Vagina (tissue), 2 donors: ENCODE measurements at places on chromosomes 5 and 9. TPM values are rescaled to one million over a fixed set of nuclear protein-coding genes. Genes with fewer than 3 reads are reported as not detected.

Gene SLC22A4
- total RNA-seq, result 1.7 TPM

Gene LOX
- total RNA-seq, result 38.8 TPM

Gene SLC25A2
- not detected for total RNA-seq

Gene DMRT1
- not detected for total RNA-seq

Gene CNTFR
- total RNA-seq, result 8.3 TPM

Gene SLC46A2
- total RNA-seq, result not detected

Gene NMUR2
- total RNA-seq, result not detected

Gene IL6ST
- total RNA-seq, result 312 TPM

Gene DRD1
- total RNA-seq, result not detected

Gene COL5A1
- total RNA-seq, result 36.6 TPM

Gene OR1J2
- total RNA-seq, result not detected

Gene GFPT2
- total RNA-seq, result 47.9 TPM

Gene KLHL3
- total RNA-seq, result 7.4 TPM

Gene ACTBL2
- not detected for total RNA-seq

DNA sequence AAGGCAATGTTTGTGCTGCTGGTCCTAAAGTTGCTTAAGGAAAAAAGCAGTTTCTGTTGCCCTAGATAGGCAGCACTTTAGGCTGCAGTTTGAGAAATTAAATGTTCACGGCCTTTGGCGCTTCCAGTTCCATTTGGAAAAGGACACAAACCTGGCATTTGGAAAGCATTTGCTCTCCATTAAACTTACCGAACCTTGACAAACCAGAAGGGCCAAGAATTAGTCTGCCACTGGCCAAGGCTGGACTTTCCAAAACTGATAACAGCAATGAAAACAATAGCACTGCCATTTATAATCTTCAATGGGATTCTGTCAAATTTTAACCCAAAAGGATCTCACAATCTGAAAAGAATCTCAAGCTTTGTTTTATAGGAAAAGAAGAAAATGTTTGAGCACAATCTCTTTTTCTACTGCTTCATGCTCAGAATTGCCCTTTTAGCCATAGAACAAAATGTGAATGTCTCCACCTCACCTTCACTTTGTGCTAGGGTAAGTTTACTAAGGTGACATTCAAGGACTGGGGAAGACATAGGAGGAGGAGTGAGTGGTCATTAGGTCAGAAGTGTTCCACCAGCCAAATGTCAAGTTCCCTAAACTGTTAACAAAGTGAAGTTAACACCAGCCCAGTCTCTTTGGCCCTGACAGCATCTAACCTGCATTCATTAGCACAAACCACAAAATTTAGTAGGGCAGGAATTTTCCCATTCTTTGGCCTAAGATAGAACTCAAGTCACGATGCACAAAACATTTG is 583.4 kb upstream of the DMAC1 start:
- DNase-seq, result no peak

- no peak for DNase-seq
Measured at GRCh38 chr9:12997009-12997408, 222.2 kb downstream of the LURAP1L start.

DNA sequence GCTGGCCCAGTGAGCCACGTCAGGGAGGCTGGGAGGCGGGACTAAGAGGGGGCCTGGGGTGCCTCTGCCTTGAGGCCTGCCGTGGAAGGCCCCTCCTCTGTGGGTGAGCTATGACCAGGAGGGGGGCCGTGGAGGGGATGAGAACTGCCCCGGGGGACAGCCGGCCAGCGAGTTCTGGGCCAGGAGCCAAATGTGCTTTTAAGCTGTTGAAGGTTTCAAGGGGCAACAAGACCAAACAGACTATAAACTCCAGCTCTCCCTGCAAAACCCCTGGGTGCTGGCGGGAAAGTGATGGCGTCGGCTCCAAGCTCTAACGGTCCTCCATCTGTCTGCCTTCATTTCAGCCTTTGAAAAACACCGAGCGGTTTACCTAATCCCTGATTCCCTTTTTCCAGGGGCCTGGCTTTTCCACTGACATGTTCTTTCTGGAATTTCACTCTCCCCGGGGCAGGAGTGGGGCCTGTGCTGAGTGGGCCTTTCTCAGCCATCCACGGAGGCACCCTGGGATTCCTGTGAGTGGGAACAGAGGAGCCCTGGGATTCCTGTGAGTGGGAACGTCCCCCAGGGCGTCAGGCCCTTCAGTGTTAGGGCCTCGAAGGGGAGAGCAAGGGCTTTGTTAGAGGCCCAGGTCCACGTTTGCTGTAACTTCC is 65.6 kb downstream of the COL5A1 start:
- no peak for DNase-seq

GRCh38 chr9:14912859-14913258 is 2.6 kb upstream of the FREM1 start:
- DNase-seq, result no peak

- no peak for DNase-seq
Measured at GRCh38 chr5:166719991-166720390, 1571.5 kb upstream of the WWC1 start.

DNA sequence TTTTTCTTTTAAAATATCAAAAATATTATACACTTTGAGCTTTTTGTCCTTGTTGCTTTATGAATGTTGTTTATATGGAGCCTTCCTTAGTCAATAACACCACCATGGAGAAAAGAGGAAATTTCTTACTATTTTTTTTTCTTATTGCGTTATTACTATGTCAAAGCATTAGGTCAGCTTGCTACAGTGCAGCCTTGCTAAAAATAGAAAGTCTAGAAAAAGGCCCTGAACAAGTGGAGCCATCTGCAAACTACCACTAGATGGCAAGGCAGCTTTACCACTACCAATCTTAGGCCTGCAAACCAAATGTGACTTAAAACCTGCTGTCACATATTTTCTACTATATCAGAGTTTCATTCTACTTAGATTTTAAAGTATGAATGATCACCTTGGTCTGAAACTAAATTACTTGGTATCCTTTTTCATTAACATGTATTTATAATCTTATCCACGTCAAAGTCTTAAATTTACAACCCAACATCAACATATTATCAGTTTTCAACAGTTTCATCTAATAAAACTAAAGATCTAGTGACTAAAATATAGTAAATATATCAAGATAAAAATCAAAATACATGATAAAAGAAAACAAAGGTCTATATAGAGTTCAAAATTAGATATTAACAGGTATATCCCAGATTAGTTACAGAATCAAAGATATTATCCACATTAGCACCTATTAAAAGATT is 113.1 kb upstream of the ACOT12 start:
- peak; percentile 87 for DNase-seq

- peak; percentile 89 for DNase-seq
Measured at GRCh38 chr9:93092251-93092991, 3.6 kb upstream of the CARD19 start.

DNA sequence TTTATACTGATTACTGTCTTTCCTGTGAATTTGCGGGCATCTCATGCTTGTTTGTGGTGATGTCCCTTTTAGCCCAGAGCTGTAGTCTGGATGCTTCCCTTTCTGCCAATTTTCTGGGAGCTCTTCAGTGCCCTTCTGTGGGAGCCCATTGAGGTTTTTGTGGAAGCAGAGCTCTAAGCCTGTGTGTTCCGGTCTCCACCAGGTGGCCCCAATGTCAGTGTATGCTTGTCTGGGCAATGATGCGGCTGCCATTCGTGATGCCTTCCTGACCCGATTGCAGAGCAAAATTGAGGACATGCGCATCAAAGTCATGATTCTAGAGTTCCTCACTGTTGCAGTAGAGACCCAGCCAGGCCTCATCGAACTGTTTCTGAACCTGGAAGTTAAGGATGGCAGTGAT is 35.1 kb downstream of the SH3GLB2 start:
- DNase-seq, result no peak

GRCh38 chr5:32767948-32768467 is 56.9 kb downstream of the NPR3 start:
- DNase-seq, result no peak

DNA sequence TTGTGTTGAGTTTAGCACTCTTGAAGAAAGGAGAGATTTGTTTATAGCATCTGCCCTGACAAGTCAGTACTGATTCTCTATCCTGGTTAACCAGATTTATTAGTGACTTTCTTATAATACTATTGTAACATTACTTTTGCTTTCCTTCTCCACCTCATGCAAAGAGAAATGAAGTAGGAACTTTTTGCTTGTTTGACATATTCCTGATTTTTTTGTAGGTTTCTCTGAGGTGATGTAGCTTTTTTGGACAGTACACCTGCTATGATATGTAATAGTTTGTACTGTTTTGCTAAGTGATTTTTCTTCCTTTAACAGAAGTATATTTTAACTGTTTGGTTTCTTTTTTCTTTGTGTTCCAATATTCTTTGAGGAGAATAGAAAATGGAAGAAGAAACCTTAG is 117.7 kb downstream of the ZCCHC7 start:
- DNase-seq, result no peak

DNA sequence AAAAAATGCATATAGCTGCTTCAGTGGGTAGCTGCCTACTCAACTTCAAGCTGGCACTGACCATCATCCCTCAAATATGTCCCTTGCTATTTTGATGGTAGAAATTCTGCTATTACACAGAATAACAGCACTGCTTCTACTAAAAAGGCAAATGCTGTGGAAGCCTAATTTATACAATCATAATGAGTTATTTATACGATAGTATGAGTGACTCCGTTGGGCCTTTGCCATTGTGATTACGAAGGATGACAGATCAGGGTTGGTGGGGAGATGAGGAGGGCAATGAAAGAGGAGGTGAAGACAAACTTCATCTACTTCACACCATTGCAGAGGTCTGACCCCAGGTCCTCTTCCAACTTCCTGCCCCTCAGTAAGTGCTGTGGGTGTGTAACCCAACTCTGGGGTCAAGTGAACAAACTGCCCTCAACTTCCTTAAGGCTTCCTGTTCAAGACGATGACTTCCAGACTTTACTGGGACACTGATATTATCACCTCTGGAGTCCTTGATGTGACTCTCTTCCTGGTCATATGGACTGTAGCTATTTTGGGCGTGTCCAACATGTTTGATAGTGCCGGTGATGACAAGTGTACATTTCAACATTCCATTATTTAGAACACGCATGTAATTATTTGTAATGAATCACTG is 74.1 kb upstream of the RPS23 start:
- DNase-seq, result no peak

GRCh38 chr5:55143624-55144023 is 16.3 kb upstream of the GPX8 start:
- no peak for DNase-seq

DNA sequence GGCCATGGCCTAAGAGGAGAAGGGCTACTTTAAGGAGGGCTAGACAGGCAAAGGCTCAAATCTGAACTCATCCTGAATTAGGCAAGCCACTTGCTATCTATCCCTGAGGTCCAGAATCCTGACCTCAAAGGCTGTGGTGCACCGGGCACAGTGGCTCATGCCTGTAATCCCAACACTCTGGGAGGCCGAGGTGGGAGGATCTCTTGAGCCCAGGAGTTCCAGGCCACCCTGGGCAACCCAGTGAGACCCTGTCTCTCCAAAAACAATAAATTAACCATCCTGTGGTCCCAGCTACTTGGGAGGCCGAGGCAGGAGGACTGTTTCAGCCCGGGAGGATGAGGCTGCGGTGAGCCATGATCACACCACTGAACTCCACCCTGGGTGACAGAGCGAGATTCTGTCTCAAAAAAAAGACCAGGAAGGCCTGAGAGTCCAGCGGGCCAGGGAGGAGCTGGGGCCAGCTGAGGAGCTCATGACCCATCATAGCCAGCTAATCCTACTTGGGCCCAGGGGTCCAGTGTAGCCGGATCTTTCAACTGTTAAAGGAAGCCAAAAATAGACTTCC is 4.0 kb downstream of the NOP16 start:
- DNase-seq, result no peak

DNA sequence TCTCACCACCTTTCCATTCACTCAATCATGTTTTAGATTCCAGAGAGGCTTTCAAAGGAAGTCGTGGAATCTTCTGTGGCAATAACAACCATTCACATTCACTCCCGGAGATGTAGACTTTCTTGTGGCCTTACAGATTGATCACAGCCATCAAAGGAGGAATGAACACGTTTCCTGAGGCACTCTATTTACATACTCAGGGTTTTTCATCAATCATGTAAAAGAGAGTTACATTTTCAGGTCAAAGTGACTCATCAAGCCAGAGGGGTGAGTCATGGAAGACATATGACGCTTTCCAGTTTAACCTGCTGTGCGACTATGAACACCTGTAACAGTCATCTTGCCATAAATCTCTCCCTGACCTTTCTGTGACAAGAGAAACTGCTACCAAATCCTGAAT is 39.3 kb upstream of the RAD23B start:
- no peak for DNase-seq

GRCh38 chr9:75418518-75418917 is 330.2 kb downstream of the OSTF1 start:
- DNase-seq, result no peak

DNA sequence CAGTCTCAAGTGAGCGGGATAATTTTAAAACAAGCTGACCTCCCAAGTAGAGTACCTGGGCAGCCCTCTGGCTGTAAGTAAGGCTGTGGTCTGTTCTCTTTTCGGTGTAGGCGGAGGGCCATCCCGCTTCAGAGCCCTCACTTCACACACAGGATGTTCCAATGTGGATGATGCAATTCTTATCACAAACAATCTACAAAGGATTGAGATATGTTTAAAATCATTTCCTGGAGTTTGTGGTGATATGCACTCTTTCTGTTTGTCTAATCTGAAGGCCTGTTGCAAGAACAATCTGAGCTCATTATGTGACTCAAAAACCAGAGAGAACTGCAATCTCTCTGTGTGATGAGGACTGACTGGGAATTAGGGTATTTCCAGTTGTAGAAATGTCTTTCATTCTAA is 42.5 kb downstream of the ITGA2 start:
- no peak for DNase-seq

- no peak for DNase-seq
Measured at GRCh38 chr5:76546497-76547102, 76.6 kb downstream of the F2RL2 start.

- no peak for DNase-seq
Measured at GRCh38 chr5:42923710-42924109, 112.0 kb upstream of the SELENOP start.

DNA sequence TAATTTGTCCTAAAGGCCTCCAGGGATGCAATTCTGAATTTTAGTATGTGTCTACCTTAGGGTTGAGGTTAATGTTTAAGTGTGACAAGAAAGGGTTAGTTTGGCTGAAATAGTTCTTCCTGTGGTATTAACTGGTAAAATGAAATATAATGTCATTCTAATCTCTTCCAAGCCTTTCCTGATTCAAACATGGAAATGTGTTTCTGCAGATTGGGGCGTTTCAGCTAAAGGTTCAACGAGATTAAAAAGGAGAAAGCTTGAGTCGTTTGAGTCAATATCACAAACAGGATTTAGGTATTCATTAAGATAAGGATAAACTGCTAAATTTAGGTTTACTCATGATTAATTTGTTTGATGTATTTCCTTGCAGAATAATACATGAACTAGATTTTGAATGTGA is 34.4 kb upstream of the ALDOB start:
- no peak for DNase-seq

- DNase-seq, result no peak
Measured at GRCh38 chr5:164861610-164862009, 1356.2 kb downstream of the MAT2B start.

DNA sequence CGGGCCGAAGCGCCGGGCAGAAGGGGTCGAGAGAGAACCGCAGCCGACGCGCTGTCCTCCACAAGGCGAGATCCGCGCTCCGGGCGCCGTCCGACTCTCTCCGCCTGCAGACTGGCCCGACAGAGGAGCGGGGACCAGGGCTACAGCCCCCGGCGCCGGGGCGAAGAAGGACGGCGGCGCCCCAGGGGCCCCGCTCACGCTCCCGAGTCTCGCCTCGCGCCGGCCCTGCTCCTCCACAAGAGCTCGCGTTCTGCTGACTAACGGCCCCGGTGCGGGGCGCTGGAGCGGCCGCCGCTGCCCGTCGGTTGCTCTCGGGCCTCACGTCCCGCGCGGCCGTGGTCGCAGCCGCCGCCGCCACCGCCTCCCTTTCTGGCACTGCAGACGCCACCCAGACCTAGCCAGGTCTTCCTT is 338 bp downstream of the ABHD17B start:
- no peak for DNase-seq

- DNase-seq, result no peak
Measured at GRCh38 chr9:116124472-116125040, 29.0 kb upstream of the PAPPA start.
